Uterine smooth muscle cell (primary cell): ENCODE measurements at places on chromosomes 4 and X. TPM values are rescaled to one million over a fixed set of nuclear protein-coding genes. Genes with fewer than 3 reads are reported as not detected.

CLNK gene
- total RNA-seq, result not detected in 2 replicates

AWAT2 gene
- not detected in 2 replicates for total RNA-seq

SLC38A5 gene
- 39.9 and 60.2 TPM in 2 replicates for total RNA-seq

CDX4 gene
- total RNA-seq, result not detected in 2 replicates

HUWE1 gene
- total RNA-seq, result 140 and 149 TPM in 2 replicates

EDNRA gene
- 3.5 and 10.7 TPM in 2 replicates for total RNA-seq

LONRF3 gene
- 0.44 and 1.00 TPM in 2 replicates for total RNA-seq

PABPC1L2A gene
- total RNA-seq, result not detected in 2 replicates

ARHGAP6 gene
- 2.7 and 5.2 TPM in 2 replicates for total RNA-seq

CFAP47 gene
- total RNA-seq, result 0.11 and 0.12 TPM in 2 replicates

PFKFB1 gene
- 0.11 TPM in 1 of 2 replicates, not detected in the other for total RNA-seq
